ENCODE measurements at places on chromosomes 2 and 18.

DNA sequence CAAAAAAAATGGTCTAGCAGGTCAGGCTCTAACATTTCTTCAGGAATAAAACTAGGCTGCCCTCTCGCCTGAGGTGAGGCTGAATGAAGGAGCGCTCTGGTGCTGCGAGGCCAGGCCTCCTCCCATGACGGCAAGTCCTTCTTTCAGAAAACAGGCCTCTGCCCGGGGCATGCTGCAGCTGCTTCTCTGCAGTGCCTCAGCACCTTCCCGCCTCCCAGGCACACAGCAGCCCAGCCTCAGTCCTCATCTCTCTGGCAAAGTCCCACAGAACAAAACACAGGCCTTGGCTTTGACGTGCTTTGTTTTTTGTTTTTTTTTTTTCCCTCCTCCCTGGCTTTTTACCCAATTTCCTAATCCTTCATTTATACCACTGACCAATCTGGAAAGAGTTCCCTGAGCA lies 74.8 kb downstream of the BCL11A start:
- peak; percentile 85 for DNase-seq

- DNase-seq: no peak
Observed at GRCh38 chr2:163573652-163574051, 162.2 kb downstream of the FIGN start.

- no peak for DNase-seq
Observed at GRCh38 chr2:188404341-188405004, 112.8 kb downstream of the GULP1 start.

- DNase-seq: no peak
Observed at GRCh38 chr2:215968499-215968898, 44.9 kb downstream of the MREG start.

- no peak for DNase-seq
Observed at GRCh38 chr2:218369330-218369729, 12.7 kb downstream of the CATIP start.

DNA sequence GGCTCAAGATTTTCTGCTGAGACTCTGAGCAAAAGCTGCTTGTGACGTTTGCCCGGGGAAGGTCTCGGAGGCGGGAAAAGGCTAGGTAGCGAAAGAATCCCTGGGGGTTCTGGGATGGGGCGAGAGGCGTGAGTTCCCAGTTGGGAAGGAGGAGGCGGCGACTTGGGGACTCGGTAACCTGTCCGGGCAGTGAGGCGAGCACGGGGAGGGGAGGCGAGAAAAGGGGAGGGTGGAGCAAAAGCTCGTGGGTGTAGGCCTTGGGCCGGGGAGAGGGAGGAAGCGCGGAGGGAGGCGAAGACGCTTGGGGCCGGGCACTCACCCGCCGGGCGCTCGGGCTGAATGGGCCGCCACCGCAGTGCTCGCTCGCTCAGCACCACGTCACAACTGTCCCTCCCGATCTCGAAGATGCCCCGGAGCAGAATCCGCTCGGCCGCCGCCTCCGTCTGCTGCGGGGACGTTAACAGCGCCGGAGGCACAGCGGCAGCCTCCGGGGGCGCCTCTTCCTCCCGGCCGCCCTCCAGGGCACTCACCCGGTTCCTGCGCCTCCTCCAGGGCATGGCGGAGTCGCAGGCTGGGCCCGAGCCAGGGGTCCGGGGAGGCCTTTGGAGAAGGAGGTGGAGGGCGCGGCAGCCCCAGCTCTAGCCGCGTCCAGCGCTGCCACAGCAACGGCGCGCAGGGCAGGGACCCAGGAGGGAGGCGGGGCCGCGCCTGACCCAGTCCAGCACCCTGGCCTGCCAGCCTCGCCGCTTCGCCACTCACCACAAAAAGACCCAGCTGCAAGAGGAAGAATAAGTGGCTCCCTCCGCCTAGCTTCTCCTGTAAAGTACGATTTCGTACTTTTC lies at the start of gene CERKL:
Gene CERKL, minus strand, starts transcription at position 656 of the 842 bp plus-strand sequence. Its CDS starts 99 bp downstream, at position 557.
- peak; percentile 85 for DNase-seq

DNA sequence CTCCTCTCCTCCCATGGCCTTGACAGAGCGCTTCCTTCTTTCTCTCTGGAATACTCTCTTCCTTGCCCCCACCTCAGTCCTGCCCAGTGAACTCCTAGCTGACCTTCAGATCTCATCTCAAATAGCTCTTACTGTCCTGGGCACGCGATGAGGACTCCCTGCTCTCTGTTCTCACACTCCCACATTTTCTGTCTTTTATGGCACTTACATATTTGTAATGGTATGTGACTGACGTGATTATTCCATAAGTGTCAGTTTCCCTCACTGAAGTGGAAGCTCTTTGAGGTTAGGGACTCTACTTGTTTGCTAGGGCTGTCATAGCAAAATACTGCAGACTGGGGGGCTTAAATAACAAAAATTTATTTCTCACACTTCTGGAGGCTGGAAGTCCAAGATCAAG lies 1.7 kb upstream of the DYSF start:
- no peak for DNase-seq

DNA sequence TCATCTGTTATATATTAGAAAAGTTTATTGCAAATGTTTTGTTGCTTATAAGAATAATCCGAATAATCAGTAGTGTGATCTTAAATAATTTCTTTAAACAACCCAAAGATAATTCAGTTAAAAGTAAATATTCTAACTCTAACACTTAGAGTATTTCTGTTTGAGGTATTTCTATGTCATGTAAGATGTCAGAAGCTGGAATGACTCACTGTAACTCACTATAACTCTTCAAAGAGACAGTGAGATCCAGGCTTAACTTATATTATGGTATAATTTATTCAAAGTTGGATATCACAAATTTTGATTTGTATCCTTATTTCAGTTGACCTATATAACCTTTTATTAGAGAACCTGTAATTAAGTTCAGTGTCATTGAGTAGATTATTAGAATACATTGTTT lies 6.9 kb downstream of the MBD5 start:
- no peak for DNase-seq

DNA sequence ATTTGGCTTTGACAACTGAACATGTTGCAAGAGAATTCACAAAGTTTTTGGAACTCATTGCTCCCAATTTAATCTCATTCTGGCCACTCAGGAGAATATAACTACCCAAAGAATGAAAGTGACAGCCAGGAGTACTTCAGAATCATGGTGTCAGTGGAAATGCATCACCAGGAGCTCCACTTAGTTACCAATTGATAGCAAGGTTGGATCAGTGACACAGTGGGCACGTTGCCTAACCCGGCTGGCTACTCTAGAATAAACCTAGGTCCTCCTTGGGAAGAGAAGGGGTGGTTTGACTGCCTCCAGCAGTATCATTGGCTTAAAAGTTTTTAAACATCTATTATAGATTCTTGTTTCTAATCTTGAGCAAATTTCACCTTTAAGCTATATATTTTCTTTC lies 40.0 kb upstream of the LRP1B start:
- DNase-seq: no peak

- DNase-seq: peak; percentile 89
Observed at GRCh38 chr2:11829324-11829946, 83.0 kb downstream of the LPIN1 start.

GRCh38 chr2:110655701-110656100 lies 22.2 kb downstream of the BUB1 start:
- DNase-seq: no peak

- no peak for DNase-seq
Observed at GRCh38 chr18:51655327-51655698, 457.8 kb upstream of the MEX3C start.

DNA sequence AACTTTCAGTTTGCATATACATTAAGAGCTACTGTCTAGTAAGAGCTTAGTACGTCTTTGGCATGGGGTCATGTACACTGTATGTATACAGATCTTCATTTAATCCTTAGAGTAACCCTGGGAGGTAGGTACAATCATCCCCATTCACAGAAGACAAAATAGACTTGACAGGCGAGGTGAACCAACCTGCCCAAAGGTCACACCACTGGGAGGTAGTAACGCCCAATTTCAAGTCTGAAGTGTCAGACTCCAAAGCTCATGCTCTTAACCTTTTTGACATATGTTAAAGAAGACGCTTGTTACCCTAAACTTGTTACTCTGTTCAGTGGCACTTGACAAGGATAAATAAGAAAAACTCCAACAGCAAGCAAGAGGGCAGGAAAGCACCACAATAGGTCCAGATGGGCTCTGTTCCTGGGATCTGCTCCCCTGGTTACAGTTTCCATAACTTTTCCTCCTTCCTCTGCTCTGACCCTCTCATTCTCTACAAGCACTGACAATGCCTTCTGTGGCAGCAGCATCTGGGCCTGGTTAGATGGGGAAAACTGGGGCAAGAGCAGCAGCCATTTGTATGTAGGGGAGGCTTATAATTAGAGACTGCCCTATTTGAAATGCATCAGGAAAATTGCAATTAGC lies 64.7 kb upstream of the SERTAD2 start:
- no peak for DNase-seq

DNA sequence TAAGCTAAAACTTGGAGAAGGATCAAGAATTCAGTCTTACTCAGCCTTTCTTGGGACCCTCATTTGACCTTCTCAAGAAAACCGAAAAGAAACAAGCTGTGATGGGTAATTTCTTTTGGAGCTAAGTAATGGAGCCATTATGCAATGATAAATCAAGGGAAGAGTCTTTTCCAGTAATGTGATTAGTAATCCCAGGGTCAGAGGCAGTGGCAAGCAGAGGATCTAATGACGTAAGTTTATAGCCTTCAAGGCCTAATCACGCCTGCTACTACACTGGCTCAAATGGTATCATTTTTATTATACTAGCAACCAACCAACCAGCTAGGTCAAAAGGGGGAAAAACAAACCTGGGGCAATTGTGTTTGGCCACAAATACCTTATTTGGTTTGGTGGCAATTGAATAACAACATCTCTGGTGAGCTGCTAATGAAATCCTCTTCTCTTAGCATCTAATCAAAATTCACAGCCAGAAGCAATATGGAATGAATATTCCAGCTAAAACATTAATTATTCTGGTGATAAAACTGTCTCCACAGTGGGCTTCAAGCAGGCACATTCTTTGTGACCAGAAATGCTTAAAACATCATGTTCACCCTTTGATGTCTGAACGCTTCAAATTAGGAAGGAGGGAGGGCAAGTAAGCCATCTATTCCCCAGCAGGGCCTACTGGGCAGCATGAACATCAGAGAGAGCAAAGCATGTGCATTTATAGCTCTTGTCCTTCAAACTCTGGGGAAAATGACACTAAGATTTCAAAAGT lies 114.9 kb upstream of the SULT1C3 start:
- DNase-seq: no peak

DNA sequence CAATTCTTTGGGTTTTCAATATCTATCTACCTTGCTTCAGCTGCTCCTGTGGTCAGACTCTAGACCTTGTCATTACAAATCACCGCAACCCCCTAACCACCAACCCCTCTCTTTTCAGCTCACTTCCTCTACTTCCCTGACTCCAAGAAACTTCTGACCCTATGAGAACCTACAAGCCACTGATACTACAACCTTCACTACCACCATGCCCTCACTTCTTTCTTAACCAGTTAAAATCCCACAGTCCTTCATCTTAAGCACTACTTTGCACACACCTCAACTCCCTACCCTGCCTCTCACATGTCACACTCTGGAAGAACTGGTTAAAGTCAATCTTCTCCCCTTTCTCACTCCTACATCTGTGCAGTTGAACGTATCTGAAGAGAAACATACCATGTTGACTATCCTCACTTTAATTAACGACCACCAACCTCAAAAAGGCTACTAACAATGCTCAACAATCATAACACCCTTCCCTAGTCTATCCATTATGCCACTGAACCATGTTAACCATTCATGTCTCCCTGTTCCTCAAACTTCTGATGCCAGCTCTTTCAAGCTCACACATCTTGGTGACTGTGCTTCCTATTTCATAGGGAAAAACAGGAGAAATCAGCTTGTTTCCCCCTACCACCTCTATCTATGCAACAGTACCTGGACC lies 12.6 kb downstream of the EIF2AK3 start:
- DNase-seq: no peak

DNA sequence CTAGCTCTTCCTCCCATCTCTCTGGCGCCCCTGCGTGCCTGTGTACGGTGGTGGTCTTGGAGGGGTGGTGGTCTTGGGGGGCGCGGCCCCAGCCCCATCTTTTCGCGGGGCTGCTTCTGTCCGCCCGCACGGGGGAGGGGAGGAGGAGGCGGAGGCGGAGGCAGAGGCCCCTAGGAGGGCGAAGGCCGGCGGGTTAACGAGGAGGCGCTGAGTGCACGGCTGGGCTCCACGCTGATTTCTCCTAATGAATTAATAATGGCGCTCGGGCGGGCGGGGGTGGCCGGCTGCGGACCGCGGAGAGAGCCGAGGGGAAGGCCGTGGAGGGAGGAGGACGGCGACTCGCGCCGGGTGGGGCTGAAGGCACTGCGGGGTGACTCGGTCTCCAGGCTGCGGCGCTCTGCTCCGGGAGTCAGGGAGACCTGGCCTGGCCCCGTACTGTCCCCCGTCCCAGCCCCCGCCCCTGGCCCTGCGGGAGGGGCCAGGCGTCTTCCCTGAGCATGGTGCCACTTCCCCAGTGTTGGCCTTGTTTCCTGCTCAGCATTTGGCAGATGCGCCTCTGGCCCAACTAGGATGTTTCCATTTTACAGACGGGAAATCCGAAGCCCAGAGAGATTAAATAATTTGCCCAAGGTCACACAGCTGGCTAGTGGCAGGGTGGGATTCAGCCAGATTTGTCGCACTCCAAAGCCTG lies 6.0 kb downstream of the GAREM2 start:
- peak; percentile 84 for DNase-seq

GRCh38 chr2:220178991-220179695 lies 551.7 kb downstream of the SLC4A3 start:
- DNase-seq: no peak

DNA sequence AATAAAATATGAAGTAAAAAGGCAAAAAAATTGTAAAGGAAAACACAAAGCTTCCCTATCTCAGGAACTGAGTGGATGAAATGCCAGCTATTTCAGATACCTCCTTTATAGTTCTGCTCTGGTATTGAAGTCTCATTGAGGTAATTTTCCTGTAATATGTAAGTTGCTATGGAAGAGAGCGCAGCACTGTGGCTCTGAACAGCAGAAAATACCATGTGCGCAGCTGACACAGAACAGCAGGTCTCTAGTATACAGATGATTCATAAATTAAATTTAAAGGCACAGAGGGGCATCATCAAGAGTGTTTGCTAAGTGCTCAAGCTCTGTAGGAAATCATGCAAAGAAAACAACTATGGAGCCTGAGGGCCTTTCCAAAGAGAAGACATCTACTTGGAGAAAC lies 315.3 kb upstream of the CDH7 start:
- no peak for DNase-seq

GRCh38 chr2:1484131-1484884 lies 71.0 kb downstream of the TPO start:
- DNase-seq: peak; percentile 36
